ENCODE measurements at places on chromosomes 3 and 15. TPM values are rescaled to one million over a fixed set of nuclear protein-coding genes. Genes with fewer than 3 reads are reported as not detected.

GRCh38 chr15:29672923-29673809 is 149.1 kb downstream of the TJP1 start:
- no peak for DNase-seq

- no peak for DNase-seq
Observed at GRCh38 chr15:39793923-39794322, 11.3 kb upstream of the FSIP1 start.

CSTA gene
- 0.32 TPM for polyA plus RNA-seq

- no peak for DNase-seq
Observed at GRCh38 chr3:138254216-138254615, 67.1 kb downstream of the ARMC8 start.

DNAH1 gene
- polyA plus RNA-seq = 14.8 TPM

GRCh38 chr15:42686281-42686680 is 50.6 kb downstream of the CDAN1 start:
- no peak for DNase-seq

DNA sequence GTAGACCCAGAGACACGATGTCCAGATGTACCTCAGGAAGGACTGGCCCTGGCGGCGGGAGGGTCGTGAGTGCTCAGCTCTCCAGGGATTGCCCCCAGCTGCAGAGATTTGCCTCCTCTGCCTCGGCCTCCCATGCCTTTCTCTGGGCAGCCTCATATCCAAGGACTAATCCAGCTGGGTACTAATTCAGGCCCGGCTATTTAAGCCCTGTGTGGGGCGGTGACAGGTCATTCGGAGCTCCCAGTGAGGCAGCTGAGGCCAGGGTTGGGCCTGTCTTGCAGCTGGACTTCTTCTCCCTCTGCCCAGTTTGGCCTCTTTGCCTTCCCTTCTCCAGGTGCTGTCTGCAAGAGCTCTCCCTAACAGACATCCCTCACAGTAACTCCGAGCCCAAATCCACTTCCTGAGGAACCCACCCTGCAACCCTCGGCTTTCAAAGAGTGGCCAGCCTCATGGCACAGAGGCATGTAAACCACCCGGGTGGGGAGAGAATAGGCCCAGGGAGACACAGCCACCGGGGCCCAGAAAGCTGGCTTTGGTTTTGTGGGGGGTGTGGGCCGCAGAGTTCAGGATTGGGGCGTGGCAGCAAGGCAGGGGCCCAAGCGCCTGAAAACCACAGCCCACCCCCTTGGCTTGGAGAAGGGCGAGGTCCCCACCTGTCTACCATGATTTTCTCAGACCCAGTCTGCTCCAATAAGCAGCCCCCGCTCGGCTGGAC is 85.8 kb downstream of the PPCDC start:
- no peak for DNase-seq

DNA sequence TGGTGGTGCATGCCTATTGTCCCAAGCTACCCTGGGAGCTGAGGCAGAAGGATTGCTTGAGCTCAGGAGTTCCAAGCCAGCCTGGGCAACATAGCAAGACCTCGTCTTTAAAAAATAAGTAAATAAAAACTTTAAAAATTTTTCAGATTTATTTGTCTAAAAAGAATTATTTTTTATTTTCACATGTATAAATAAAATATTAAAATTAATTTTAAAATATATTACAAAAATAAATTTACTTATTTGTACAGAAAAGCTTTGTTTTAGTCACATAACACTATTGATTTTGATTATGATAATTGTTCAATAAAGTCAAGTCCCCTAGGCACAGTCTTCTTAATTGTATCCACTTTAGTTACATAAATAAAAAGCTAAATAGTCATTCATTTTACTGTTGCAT is 85.2 kb downstream of the FILIP1L start:
- no peak for DNase-seq

DNA sequence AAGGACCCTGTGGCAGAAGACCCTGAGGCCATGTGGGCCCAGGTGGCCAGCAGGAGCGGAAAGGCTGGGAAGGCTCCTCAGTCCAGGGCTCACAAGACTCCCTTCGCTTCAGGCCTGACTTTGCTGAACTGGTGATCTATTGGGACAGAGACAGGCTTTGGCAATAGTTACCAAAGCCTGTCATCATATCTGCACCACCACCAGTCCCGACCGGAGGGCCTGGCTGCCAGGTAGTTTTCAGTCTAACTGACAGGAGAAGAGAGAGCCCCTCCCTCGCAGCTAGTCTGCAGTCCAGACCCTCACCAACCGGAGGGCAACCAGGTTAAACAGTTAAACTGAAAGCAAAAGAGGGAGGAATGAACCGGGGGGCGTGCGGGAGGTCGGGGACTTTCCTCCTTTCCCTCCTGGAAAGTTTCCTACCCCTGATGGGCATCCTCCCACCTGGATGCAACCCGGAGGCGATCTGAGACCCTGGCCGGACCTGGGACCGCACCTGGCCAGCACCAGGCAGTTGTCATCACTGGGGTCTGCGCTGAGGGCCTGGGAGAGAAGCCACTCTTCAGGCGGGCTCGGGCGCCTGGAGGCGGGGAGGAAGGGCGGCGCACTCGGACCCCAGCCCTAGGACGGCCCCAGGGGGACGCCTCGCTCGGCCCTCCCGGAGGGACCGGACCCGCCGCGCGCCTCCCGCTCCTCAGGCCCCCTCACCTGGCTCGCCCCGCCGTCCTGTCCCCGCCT is 435 bp downstream of the RAB27A start:
- DNase-seq = peak; percentile 33

ADGRG7 gene
- polyA plus RNA-seq = not detected

SCAANT1 gene
- polyA plus RNA-seq = 1.0 TPM

FBXL2 gene
- polyA plus RNA-seq = 28.7 TPM

IGSF11 gene
- polyA plus RNA-seq = 5.8 TPM

DNA sequence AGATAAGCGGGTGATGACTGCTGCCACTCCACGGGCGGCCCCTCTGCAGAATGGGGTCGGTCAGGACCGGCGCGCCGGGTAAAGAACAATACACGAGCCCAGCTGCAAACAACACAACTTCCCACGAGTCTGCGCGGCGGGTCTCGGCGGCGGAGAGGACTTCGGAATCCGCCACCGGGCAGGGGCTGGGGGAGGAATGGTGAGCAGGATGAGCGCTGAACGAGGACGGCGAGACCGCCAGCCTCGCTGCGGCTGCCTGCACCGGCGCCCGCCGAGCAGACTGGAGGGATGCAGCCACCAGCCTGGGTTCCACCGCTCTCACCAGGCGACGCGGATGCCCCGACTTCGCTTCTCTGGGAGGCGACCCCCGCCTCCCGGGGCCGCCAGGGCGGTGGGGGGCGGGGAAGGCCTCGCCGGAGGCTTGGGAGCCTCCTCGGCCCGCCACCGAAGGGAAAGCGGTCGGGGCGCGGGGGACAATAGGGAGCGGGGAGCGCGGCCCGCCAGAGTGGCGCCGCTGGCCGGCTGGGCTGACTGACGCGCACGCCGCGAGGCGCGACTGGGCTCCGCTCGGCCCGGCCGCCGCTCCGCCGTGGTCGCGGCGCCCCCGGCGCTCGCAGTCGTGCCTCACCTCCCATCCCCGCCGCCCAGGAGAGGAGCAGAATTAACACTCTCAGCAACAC is 515 bp downstream of the ADAM10 start:
- peak; percentile 49 for DNase-seq

NEK4 gene
- 31.5 TPM for polyA plus RNA-seq
